ENCODE measurements at places on chromosomes 7 and 10.
A peak's percentile ranks its signal among the peaks of the same experiment; 100 is the strongest.

DNA sequence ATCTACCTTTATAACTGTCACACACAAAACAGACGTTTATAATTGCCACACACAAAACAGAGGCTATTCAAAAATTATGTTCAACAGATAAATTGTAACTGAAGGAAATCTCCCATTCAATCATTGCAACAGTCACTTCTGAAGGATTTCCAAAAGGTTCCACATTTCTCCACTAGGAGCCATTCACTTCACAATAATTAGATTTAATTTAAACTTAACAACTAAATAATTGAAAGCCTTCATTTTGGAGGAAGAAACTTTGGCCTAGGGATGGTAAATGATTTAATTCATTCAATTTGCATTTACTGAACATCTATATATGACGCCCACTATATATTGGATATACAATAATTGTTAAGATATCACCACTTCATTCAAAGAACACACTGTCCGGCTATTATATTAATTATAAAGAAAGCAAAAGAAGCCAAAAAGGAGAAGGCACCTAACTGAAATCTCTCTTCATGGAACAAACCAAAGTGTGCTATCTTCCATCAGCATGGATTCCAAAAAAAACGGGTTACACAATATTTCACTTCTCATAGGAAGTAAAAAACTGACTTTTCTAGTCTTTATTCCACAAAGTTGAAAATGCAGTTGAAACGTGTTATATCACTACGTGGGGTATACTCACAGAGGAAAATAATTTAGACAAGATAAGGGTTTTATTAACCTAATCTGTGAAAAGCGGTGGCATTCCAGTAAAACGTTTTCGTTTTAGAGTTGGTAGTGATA is 1.7 kb downstream of the ATAD1 start:
- no peak for DNase-seq

- no peak for DNase-seq
These were observed 38.0 kb downstream of the INPP5A start for GRCh38 chr10:132575320-132576201.

- DNase-seq: no peak
These were observed 1012.5 kb downstream of the NRG3 start for GRCh38 chr10:82887488-82887887.

DNA sequence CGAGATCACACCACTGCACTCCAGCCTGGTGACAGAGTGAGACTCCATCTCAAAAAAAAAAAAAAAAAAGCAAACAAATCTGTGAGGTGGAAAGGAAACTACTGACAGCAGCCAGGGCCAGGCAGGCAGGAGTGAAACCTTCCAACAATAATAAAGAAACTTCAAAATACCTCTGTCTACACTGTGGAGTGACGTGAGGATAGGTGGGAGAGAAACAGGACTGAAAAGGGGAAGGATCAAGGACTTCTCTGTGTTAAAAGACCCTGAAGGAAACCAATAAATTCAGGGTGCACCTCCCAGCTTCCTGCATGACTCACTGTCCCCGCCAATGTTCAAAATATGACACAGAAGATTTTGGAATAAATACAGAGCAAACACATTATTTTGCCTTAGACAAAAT is 82.9 kb downstream of the KIAA1549 start:
- no peak for DNase-seq

DNA sequence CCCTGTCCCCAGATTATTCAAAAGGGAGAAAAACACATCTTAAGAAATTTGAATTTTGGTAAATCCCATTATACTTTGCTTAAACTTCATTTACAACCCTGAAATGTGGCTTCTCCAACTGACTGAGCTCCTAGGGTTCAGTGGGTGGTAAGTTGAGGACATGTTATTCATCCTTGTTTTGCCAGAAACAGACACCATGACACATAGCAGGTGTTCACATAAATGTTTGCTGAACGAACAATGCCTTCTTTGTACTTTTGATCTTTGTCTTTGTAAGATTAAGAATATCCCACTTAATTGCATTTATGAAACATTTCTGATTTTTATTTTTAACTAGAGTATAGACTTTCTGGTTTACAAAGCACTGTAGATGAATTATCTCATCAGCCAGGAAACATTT is 209.7 kb downstream of the GPAM start:
- no peak for DNase-seq

- DNase-seq: no peak
These were observed 15.4 kb downstream of the RBM20 start for GRCh38 chr10:110659558-110659957.

DNA sequence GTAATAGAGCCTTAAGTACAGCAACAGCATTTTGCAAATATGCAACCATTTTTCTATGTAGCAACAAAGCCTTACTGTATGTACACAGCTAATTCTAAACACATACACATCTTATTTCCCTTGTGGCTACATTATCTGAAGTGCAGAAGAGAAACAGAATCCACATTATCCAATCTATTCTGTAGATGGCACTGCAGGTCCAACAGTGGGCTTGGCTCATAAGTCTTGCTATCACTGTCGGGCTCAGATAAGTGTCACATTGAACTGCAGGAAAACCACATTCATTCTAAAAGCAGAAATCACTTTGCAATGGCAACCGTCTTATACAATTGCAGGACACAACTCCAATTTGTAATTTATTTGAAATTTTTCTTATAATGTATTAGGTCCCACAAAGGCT is 109.8 kb upstream of the NOBOX start:
- DNase-seq: no peak

DNA sequence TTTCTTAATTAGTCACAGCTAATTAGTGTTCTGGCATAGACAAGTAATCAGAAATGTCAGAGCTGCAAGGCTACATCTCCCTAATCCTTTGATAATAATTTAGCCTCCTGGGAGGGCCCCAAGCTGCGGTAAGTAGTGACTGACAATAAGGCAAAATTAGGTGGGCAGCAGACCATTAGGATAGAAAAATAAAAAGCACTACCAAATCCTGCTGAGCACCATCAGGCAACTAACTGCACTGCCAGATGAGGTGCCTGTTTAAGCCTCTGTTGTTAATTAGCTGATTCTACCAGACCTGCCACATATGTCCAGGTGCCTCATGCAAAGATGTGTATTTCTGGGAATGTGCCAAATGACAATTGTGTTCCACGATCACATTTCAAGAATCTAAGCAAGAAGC is 32.5 kb upstream of the FEZF1 start:
- DNase-seq: no peak

DNA sequence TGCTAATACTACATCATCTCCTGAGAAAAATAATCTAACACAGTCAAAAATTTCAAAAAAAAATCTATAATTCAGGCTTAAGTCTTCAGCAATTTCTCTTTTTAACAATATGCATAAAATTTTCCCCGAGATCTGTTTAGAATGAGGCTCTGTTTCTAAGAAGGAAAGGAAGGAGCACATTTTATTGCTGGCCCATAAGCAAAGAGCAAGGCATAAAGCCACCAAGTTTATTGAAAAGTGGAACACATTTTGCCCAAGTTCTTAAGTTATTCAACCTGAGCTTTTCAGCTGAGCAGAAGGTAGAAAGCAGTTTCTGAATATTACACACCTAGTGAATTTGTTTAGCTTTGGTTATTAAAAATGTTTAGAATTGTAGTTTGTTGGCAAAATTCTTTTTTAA is 73.9 kb downstream of the AGMO start:
- no peak for DNase-seq

- peak; percentile 49 for DNase-seq
These were observed 181.9 kb downstream of the DGKI start for GRCh38 chr7:137664846-137665245.

GRCh38 chr7:25149836-25150235 is 24.8 kb upstream of the CYCS start:
- no peak for DNase-seq

- DNase-seq: no peak
These were observed 40.8 kb downstream of the MYL10 start for GRCh38 chr7:101588131-101588935.

GRCh38 chr10:24645784-24646183 is 77.9 kb downstream of the ARHGAP21 start:
- DNase-seq: no peak

All from SK-N-SH (cell line).